ENCODE measurements at places on chromosomes 1 and 21.

- DNase-seq: no peak
These were observed 86.1 kb downstream of the KIAA0319L start for GRCh38 chr1:35470977-35471613.

GRCh38 chr1:244833734-244834542 lies 1.5 kb upstream of the COX20 start:
- peak; percentile 70 for DNase-seq

DNA sequence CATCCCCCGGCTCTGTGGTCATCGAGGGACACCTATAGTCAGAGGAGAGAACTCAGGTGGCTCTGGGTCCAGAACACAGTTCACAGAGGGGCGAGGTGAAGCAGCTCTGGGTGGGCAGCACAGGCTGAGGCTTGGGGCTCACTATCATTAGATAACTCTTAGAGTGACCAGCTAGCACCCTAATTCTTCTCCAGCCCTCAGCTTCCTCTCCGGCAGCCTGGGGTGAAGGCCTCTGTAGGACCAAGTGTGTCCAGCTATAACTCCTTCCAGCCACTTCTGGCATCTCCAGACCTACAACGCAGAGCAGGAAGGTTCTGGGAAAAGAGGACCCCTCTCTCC lies 1.4 kb downstream of the ARTN start:
- no peak for DNase-seq

GRCh38 chr1:68112835-68113243 lies 62.4 kb upstream of the DIRAS3 start:
- DNase-seq: no peak

- peak; percentile 49 for DNase-seq
These were observed 17.2 kb downstream of the HENMT1 start for GRCh38 chr1:108643492-108644335.

DNA sequence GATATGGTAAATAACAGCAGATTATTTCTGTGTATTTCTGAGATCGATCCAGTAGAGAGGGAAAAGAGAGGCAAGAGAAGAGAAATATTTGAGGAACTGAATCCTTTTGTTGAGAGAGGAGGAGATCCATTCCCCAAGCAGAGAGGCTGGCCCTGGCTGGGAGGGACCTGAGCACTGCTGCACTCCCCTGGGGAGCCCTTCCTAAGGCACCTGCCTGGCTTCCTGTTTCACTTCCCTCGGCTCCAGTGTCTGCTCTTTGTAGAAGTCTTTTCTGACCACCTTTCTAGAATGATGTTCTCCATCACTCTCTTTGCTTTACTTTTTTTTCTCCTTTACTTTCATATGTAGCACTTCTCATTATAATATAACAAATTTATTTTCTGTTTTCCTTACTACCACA lies 42.3 kb upstream of the SLC6A9 start:
- DNase-seq: no peak

- no peak for DNase-seq
These were observed 10.7 kb downstream of the RPF1 start for GRCh38 chr1:84489766-84490165.

GRCh38 chr1:24715658-24716057 lies 29.6 kb upstream of the CLIC4 start:
- no peak for DNase-seq

GRCh38 chr1:25183126-25183980 lies 48.9 kb downstream of the SYF2 start:
- no peak for DNase-seq

- no peak for DNase-seq
These were observed 78.6 kb upstream of the SLFNL1 start for GRCh38 chr1:41100170-41100569.

GRCh38 chr21:42429856-42430255 lies 26.2 kb downstream of the UBASH3A start:
- DNase-seq: no peak

DNA sequence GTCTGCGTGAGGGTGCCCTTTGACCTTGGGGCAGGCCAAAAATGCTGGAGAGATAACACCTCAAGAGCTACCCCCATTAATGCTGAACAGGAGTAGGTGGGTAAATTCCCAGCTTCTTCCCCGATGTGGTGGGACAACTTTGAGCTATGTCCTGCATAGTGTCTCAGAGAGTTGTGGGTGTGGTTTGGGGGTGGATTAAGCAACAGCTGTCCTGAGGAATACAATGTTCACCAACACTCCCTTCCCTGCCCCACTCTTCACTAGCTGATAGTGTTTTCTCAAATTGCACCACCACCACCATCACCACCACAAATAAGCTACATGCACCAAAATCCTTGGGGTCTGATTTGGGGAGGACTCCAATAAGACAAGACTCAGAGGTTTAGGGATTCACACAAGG lies 258.4 kb downstream of the HLX start:
- no peak for DNase-seq

DNA sequence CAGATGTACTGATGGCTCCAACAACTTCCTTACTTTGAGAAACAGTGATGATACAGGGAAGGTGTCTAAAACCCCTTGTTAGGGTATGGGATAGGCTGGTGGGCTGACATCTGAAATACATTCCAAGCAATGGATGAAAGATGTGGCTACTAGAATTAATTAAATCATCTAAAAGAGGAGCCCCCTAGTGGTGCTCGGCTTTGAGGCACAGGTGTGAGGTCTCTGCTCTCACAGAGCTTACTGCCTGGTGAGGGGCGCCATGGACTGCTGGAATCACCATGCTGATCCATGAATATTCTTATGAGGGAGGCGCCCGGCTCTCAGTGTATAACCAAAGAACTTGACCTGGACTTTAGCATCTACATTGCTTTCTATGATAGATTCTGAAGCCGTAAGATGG lies 48.5 kb downstream of the GNG4 start:
- DNase-seq: no peak

DNA sequence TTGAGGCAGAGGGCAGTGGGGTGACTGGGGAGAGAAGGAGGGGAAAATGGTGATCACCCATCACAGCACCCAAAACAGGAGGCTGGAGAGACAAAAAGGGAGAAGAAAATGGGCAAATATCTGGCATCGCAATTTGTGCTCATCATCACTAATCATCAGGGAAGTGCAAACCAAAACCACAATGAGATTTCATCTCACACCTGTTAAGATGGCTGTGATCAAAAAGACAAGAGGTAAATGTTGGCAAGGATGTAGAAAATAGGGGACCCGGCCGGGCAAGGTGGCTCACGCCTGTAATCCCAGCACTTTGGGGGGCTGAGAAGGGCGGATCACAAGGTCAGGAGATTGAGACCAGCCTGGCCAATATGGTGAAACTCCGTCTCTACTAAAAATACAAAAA lies 74.0 kb downstream of the KIF14 start:
- DNase-seq: no peak

- DNase-seq: peak; percentile 63
These were observed 617 bp upstream of the ADGRL2 start for GRCh38 chr1:81799939-81800694.

GRCh38 chr1:174074757-174075156 lies 52.6 kb upstream of the RC3H1 start:
- no peak for DNase-seq

DNA sequence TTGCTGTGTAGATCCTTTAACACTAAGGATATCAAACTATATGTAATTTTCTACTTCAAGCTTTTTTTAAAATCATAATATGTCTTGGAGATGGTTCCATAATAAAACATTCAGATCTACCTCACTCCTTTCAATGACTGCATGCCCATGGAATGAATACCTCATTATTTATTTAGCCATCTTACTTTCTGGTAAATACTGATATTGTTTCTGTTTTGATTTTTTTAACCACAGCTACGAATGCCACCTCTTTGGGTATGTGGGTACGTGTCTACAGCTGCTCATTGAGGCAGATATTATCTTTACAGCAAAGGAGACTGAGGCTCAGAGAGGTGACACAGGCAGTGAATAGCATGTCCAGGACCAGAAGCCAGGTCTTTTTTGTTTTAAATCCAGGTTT lies 215.7 kb downstream of the ST6GALNAC3 start:
- no peak for DNase-seq

DNA sequence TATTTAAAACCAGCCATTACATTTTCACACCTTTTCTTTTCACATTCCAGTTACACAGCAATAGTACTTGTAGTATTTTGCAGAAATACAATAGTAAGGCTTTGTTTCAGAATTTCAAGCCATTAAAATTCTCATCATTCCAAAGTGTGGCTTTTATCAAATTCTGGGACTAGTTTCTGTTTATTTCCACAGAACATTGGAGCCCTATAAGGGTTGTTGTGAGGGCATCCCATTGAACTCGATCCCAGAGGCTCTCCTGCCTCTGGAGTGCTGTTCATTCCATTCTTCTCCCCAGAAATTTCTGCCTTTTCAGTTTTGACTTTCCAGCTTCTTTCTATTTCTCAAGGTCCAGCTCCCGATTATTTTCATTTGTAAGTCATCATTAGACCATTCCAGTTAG lies 645.5 kb downstream of the ADGRL2 start:
- no peak for DNase-seq

DNA sequence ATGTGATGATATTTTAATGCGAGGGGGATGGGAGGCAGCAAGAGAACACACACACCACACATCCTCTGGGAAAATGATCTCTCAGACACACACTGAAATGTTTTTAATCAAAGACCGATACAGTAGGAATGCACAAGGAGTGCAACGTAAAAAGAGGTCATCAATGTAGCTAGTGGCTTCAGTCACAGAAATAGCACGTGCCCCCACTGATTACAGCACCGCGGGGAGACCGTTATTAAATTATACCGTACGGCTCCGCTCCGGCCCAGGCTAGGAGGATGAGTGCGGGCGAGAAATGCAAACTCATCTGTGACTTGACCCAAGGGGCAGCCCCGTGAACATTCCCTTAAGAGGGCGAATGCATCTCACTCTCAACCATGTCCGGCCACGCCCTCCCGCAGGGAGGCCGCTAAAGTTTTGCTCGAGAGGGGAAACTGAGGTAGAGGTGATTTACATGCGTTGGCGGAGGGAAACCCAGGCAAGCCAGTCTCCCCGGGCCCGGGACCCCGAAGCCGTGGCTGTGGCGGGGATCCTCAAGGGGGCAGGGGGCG lies 552 bp downstream of the UBR4 start:
- peak; percentile 35 for DNase-seq

DNA sequence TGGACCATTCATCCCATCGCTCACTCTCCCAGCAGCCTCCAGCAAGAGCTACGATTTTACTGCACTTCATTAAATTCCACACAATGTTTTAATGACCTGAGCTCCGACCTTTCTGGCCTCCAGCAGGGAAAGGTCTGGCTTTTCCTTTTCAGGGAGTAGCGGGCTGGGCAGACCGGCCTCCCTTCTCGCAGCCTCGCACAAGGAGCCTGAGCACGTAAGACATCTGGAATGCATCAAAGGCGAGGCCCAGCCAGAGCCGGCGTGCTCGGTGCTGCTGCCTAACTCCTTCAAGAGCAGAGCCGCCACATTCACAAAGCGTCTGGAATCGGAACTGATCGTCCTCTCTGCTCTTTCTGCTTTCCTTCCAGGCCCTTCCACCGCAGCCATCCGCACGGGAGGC lies 32.5 kb upstream of the FHAD1 start:
- DNase-seq: no peak

- DNase-seq: no peak
These were observed 758 bp upstream of the ATAD3B start for GRCh38 chr1:1470626-1471388.

GRCh38 chr1:200260597-200261335 lies 149.1 kb downstream of the ZNF281 start:
- DNase-seq: peak; percentile 93

- DNase-seq: peak; percentile 21
These were observed 138.9 kb upstream of the SPATA6 start for GRCh38 chr1:48610628-48611542.

- no peak for DNase-seq
These were observed 92.7 kb downstream of the LEPR start for GRCh38 chr1:65512967-65513780.

- DNase-seq: no peak
These were observed 21.0 kb upstream of the LORICRIN start for GRCh38 chr1:153238527-153238926.

DNA sequence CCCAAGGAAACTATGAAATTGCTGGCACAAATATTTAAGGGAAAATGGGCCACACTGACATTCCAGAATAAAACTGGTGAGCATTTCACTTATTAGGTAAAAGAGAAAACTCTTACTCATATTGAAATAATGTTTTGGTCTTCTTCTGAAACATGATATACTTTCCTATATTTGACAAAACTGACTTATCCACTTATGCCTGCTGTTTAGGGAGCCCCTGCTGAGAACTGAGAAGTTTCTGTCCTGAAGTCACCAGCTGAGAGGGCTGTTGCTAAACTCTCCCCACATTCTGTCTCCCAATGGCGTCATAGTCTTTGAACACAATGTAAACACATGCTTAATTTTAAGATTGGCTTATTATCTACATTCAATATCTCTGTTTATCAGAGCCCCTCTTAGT lies 46.8 kb upstream of the ZC3H11B start:
- peak; percentile 40 for DNase-seq

DNA sequence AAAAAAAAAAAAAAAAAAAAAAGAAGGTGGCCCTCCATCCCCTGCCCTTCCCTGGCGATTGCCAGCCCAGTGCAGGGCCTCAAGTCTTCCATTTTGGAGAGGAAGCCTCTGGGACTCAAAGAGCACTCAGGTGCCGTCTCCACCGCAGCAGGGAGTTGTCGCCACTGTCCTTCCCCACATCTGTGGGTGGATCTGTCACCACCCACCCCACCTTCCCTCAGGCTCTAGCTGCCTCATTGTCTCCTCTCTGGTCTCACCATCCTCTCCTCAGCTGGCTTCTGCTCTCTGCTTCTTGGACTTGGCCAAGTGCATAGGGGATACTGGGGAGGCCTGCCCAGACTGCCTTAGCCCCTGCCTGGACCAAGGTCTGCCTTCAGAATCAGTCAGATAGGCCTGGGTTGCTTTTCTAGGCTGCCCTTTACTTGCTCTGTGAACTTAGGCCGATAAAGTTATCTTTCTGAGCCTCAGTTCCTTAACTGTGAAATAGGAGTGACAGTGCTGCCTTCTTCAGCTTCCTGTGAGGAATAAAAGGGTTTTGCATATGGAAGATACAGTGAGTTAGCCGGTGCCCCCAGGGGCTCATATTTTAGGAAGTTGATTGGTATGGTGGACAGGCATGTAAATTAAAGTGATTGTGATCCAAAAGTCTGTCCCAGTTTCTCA lies 15.8 kb downstream of the RCC1 start:
- no peak for DNase-seq

DNA sequence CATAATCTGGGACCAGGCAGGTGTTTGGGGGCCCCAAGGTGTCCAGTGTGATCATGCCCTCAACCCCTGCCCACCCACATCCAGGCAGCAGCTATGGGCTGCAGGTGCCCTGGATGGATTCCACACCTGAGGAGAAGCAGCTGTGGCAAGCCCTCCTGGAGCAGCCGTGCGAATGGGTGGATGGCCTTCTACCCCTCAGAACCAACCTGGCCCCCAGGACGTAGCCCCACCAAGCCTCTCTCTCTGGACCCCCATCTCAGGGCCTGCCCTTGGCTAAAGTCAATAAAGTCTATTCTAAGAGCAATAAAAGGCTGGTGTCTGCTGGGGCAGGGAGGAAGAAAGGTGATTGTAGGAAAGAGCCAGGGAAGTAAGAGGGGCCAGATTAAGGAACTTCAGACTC lies 11.8 kb downstream of the SYTL1 start:
- DNase-seq: no peak

DNA sequence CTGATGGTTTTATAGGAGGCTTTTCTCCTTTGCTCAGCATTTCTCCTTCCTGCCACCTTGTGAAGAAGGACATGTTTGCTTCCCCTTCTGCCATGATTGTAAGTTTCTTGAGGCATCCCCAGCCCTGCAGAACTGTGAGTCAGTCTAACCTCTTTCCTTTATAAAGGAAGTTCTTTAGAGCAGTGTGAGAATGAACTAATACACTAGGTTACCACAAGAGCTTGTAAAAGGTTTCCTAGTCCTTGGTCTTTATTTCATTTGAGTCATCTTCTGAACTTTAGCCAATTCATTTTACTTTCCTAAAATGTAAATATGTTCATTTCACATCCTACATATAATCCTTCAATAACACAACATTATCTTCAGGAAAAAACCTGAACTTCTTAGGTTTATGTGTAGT lies 365.3 kb downstream of the HHIPL2 start:
- no peak for DNase-seq

Measured in NCI-H345 (cell line).